ENCODE measurements at places on chromosomes 12 and 14.

DNA sequence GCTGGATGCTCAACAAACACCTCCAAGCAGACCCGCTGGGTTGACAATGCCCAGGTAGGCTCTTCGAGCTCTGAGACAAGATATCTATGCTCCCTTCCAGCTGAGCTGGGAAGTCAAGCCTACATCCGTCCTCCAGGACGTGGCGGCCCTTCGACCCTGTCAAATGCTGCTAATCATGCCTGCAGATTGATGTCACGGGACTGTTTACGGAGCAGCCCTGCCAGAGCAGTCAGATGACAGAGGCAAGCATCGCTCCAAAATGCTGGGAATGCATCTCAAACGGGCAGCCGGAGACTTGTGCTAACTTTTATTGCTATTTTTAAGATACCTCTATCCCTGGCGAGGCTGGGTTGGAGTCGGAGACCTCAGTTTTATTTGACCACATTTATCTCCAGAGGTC, 139.2 kb downstream of the NTF3 start:
- DNase-seq = no peak

DNA sequence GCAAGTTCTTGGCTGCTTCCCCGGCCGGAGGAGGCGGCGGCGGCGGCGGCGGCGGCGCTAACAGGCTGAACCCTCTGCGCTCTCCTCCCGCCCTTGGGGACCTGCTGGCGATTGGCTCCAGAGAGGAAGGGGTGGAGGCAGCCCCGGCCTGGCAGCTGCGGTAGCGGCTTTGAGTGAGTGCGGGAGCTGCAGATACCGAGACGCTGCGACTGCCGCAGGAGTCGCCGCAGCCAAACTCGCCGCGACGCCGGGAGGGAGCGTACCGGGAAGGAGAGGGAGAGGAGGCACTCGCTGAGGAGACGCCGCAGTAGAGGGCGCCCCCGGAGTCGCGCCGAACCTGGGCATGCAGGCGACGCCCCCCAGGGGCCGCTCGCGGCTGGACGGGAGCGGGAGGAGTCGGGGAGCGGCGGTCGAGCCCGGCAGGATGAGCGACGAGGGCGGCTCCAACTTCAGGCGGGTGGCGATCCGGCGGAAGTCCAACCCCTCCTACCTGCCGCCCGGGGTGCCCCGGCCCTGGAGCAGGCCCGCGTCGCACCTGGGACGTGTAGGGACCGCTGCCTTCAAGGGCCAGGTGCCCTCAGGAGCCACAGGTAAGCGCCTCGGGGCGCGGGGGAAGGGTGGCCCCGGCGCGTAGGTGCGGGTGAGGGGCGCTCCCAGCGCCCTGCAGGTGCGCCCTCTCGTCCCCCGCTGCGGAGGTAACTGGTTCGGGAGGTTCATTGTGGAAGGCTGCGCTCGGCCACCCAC, at the start of gene FGD4:
Gene FGD4 (plus strand): TSS at position 189 of the 744 bp plus-strand sequence.
- peak; percentile 92 for DNase-seq

DNA sequence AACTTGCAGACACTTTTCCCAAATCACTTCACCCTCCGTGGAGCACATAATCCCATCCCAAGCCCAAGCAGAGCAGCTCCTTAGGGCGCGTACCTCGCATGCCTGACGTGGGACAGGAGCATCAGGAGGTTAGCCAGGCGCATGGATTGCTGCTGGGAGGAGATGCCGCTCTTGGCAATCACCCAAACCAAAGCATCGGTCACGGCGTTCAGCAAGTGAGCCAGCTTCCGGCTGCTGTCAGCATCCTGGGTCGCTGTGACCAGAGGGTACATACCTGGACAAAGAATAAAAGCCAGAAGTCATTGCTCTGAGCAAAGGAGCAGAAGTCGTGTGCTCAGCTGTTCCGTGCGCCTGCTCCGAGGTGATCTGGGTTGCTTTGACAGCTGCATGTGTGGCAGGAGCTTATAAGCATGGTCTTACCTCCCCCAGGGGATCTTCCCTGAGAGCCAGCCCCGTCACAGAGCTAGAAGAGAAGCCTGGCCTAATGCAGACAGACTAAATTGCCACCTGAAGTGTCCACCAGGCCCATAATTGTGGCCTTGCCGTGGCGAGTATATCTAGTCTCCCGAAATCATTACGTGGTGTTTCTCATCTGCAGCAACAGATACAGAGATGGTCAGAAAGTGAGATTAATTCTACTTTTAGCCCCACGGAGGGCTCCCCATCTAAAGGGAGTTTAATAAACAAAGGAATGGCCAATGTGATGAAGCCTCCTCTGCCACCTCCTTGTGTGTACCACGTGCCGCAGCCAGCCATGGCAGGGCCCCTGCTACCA, 59.1 kb downstream of the ESR2 start:
- DNase-seq = no peak

DNA sequence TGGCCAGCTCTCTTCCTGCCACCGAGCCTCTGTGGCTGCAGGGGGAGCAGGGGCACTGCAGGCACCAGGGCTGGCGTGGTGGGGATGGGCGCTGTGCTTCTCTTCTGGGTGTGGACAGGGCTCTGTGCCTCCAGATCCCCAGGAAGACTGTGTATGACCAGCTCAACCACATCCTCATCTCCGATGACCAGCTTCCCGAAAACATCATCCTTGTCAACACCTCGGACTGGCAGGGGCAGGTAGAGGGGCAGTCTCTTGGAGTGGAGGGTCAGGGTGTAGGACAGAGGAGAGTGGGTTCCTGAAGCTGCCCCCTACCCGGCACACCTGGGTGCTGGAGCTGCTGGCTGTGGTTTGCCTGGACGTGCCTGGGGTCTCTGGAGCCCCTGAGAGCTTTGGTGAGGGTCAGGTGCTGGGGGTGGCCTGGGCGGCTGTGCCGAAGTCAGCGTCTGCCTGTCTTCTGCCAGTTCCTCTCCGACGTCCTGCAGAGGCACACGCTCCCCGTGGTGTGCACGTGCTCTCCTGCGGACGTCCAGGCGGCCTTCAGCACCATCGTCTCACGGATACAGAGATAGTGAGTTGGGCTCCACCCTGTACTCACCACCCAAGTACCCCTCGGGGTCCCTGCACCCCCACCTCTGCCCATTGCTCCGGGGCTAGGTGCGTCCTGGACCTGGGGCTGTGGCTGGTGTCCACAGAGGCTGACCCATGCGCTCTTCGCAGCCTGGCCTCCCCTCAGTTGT, 15.8 kb upstream of the TEX22 start:
- DNase-seq = no peak

- DNase-seq = no peak
These were observed 5.4 kb downstream of the RPS6KL1 start for GRCh38 chr14:74917646-74918081.

GRCh38 chr14:26808407-26808806, 210.6 kb upstream of the NOVA1 start:
- peak; percentile 53 for DNase-seq

All from endothelial cell of umbilical vein (primary cell).